Stomach (tissue), 19 donors: ENCODE measurements at places on chromosomes 12 and 14. TPM values are rescaled to one million over a fixed set of nuclear protein-coding genes. Genes with fewer than 3 reads are reported as not detected.

DNA sequence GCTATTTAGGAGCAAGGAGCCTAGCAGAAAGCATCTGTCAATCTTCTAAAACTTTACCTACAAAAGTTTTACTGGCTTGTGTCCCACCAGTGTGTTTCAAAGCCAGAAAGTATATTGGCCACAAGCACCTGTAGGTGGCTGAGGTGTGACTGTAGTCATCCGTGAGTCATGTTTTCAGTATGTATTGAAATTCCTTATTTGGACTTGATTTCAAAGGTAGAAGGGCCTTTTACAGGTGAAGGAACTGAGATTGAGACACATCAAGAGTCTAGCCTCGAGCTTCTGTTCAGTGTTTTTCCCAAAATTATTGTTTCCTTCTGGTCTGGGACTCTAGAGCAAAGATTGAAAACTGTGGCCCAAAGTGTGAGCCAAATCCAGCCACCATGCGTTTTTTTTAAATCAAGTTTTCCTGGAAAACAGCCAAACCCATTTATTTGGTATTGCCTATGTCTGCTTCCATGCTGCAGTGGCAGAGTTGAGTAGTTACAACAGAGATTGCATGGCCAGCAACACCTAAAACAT, 195.3 kb upstream of the BCL2L14 start:
- no peak overlapping the region for H3K4me3 ChIP-seq
- H3K27ac ChIP-seq = no peak overlapping the region
- H3K27me3 ChIP-seq = no peaks in the 10 kb centered on the region
- no peak for DNase-seq
- H3K36me3 ChIP-seq = peaks cover 22% of the 10 kb centered on the region

GRCh38 chr14:37034410-37035285, 137.8 kb downstream of the SLC25A21 start:
- H3K27ac ChIP-seq = no peak overlapping the region
- H3K4me3 ChIP-seq = no peak overlapping the region
- DNase-seq = peak; percentile 9

GRCh38 chr12:75820848-75821578, 210.6 kb downstream of the PHLDA1 start:
- H3K4me1 ChIP-seq = no peaks in the 10 kb centered on the region
- no peaks in the 10 kb centered on the region for H3K36me3 ChIP-seq
- no peak for DNase-seq

HOXC11 gene
- not detected for polyA plus RNA-seq

BDKRB1 gene
- 7.1 TPM for polyA plus RNA-seq

ABCC9 gene
- polyA plus RNA-seq = 3.4 TPM

PTPRO gene
- 0.68 TPM for polyA plus RNA-seq

DNA sequence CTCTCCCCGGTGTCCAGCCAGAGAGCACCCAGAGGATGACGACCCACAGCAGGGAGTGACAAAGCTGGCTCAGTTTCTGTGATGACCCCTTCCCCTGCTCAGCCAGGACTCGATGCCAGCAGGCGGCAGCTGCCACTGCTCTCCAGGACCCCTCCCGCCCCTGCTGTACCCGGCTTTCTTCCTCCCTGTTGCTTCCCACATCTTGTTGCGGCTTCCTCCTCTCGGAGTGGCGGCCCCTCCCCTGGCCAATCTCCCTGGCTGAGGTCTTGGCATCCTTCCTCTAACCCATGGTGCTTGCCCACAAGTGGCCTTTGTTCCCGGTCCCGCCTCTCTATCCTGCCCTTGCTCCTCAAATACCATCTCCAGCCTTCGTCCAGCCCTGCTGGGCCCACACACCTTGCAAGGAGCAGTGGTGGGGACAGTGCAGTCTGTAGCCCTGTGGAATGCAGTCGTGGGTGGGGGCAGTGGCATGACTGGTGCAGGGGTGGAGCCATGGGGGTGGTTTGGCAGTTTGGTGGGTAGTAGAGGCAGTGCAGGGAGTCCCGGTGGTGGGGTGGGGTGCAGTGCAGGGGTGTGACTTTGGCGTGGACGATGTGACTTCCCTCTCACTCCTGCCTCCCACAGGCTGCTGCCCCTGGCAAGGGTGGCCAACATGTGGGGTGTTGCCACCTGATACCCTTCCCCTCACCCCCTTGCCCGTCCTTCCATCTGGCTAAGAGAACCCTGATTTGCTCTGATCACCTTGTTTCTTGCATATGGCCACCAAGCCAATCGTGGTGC, 16.3 kb upstream of the BEGAIN start:
- H3K27me3 ChIP-seq = peaks cover 35% of the 10 kb centered on the region
- no peak overlapping the region for H3K27ac ChIP-seq
- no peak overlapping the region for H3K4me3 ChIP-seq
- no peaks in the 10 kb centered on the region for H3K4me1 ChIP-seq
- H3K36me3 ChIP-seq = no peaks in the 10 kb centered on the region

GRCh38 chr12:53195516-53196420, 11.3 kb downstream of the ITGB7 start:
- no peaks in the 10 kb centered on the region for H3K4me1 ChIP-seq
- no peak overlapping the region for H3K27ac ChIP-seq
- no peak for DNase-seq
- no peaks in the 10 kb centered on the region for H3K36me3 ChIP-seq
- no peaks in the 10 kb centered on the region for H3K27me3 ChIP-seq

GRCh38 chr12:121857322-121858246, 1.1 kb downstream of the HPD start:
- H3K4me3 ChIP-seq = no peak overlapping the region
- H3K27ac ChIP-seq = peak overlapping the region; percentile 91
- DNase-seq = no peak
- H3K27me3 ChIP-seq = no peaks in the 10 kb centered on the region
